Tracheal epithelial cell (primary cell): ENCODE measurements at places on chromosomes 12 and 14. TPM values are rescaled to one million over a fixed set of nuclear protein-coding genes. Genes with fewer than 3 reads are reported as not detected.

Gene BCDIN3D
- total RNA-seq, result 3.6 and 8.5 TPM in 2 replicates

Gene CLEC4D
- total RNA-seq, result under 0.01 TPM in 1 of 2 replicates, not detected in the other

Gene SIRT4
- total RNA-seq, result 0.96 and 3.2 TPM in 2 replicates

Gene SOX5
- total RNA-seq, result under 0.01 TPM in 1 of 2 replicates, not detected in the other

Gene TMPRSS12
- total RNA-seq, result not detected in 2 replicates

Gene FOXM1
- total RNA-seq, result 0.48 and 0.64 TPM in 2 replicates

Gene CFL2
- total RNA-seq, result 18.3 and 19.8 TPM in 2 replicates

Gene LTBR
- 110 and 121 TPM in 2 replicates for total RNA-seq

Gene LUM
- 0.21 and 6.5 TPM in 2 replicates for total RNA-seq

Gene ETNK1
- 12.0 and 19.8 TPM in 2 replicates for total RNA-seq

Gene RNASE3
- not detected in 2 replicates for total RNA-seq

Gene GDF11
- total RNA-seq, result 0.43 and 0.72 TPM in 2 replicates

Gene ARHGEF40
- total RNA-seq, result 11.5 and 18.3 TPM in 2 replicates

Gene TMBIM6
- 618 and 796 TPM in 2 replicates for total RNA-seq

Gene TSFM
- 15.3 and 23.6 TPM in 2 replicates for total RNA-seq

Gene GDF3
- total RNA-seq, result not detected in 2 replicates

Gene LHX5
- total RNA-seq, result 0.21 and 0.24 TPM in 2 replicates

Gene GPR84
- not detected in 2 replicates for total RNA-seq

Gene SMCO2
- total RNA-seq, result 0.43 and 0.48 TPM in 2 replicates

Gene ANO2
- 0.85 TPM in 1 of 2 replicates, not detected in the other for total RNA-seq

Gene SDR9C7
- not detected in 2 replicates for total RNA-seq

Gene TAS2R30
- 1.2 and 2.8 TPM in 2 replicates for total RNA-seq

Gene CPM
- total RNA-seq, result 7.5 and 19.8 TPM in 2 replicates

Gene CMAS
- 26.9 and 31.6 TPM in 2 replicates for total RNA-seq

Gene ATF7IP
- total RNA-seq, result 16.1 and 22.8 TPM in 2 replicates

Gene GPRC5D
- not detected in 2 replicates for total RNA-seq

Gene CDK2
- 9.4 and 26.5 TPM in 2 replicates for total RNA-seq

Gene IFI27L2
- total RNA-seq, result 46.0 and 79.5 TPM in 2 replicates

Gene FOXN4
- not detected in 2 replicates for total RNA-seq
